Spinal cord (tissue), 10 donors: ENCODE measurements at places on chromosomes 5 and 9. TPM values are rescaled to one million over a fixed set of nuclear protein-coding genes. Genes with fewer than 3 reads are reported as not detected.

Gene PDGFRB
- 121 TPM for total RNA-seq

Gene TICAM2
- 5.3 TPM for total RNA-seq

Gene SHB
- 6.2 TPM for total RNA-seq

Gene CKS2
- 43.4 TPM for total RNA-seq

Gene SPINK1
- not detected for total RNA-seq

Gene NFX1
- 24.1 TPM for total RNA-seq
